ENCODE measurements at places on chromosomes 3 and 15.

- DNase-seq, result no peak
These were observed 15.9 kb upstream of the ABHD2 start for GRCh38 chr15:89072277-89072869.

GRCh38 chr3:188339410-188340295 lies 185.7 kb downstream of the LPP start:
- DNase-seq, result peak; percentile 33

DNA sequence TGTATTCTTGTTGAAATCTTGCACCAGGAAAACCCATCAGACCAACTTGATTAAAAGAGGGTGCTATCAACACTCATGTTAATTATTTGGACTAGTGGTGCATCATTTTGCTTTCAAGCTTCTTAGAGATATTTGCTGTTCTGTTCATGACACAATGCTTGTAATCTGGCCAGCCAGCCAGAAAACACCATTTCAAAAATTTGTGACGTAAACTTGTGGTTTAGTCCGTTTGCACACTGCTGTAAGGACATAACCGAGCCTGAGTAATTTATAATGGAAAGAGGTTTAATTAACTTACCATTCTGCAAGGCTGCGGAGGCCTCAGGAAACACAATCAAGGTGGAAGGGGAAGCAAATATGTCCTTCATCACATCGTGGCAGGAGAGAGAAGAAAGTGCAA lies 374.3 kb upstream of the TGFBR2 start:
- DNase-seq, result no peak

DNA sequence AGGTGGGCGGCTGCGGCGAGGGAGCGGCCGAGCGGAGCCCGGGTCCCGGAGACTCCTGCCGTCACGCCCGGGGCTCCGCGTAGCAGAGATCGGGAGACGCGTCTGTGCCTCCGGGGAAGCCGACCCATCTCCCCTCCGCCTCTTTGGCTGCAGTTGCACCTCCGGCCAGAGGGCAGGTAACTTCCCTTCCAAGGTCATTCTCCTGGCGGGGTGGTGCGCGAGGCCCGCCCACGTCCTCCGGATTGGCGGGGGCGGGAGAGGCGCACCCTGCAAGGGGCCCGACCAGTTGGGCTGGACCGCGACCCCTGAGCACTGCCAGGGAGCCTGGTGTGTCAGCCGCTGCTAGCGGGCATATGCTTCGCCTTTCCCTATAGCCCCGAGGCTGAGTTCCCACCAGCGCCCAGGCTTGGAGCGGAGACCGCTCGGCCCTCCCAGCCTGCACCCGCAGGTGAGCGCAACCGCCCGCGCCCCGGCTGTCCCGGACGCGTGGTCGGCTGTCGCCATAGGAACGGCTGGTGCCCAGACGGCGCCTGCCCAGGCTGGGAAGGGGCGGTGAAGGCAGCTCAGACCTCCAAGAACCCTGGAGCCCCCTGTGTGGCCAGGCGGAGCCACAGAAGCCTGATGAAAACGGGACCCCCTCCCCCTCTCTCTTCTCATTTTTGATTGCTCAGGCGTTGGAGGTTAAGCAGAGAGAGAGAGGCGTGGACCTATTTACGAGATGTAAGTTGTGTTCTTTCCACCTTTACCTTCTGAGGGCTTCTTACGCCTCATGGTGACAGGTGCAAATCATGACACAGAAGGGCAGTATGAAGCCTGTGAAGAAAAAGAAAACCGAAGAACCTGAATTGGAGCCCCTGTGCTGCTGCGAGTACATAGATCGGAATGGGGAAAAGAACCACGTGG lies 453 bp downstream of the ZDHHC23 start:
- no peak for DNase-seq

DNA sequence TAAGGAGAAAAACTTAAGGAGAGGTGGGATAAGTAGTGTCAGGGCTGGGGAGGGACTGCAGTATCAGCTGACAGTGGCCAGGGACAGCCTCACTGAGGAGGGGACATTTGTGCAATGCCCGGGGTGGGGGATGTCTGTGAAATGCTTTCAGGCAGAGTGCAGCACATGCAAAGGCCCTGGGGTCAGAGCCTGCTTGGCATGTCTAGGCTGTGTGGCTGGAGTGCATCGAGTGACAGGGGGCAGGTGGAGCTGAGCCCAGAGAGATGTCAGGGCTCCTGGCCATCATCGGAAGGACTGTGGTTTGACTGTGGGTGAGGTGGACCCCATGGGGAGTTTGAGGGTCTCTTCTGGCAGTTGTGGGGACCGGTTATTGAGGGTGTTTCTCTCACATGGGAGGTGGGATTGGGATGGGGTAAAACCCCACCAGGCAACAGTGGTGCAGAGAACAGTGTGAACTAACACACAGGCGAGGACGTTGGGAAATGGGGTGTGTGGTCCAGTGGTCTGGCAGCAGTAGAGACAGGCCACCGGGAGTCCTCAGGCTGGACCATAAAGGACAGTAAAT lies 61.2 kb downstream of the FBLN2 start:
- DNase-seq, result no peak

GRCh38 chr3:10253731-10254130 lies 5.5 kb downstream of the TATDN2 start:
- no peak for DNase-seq

DNA sequence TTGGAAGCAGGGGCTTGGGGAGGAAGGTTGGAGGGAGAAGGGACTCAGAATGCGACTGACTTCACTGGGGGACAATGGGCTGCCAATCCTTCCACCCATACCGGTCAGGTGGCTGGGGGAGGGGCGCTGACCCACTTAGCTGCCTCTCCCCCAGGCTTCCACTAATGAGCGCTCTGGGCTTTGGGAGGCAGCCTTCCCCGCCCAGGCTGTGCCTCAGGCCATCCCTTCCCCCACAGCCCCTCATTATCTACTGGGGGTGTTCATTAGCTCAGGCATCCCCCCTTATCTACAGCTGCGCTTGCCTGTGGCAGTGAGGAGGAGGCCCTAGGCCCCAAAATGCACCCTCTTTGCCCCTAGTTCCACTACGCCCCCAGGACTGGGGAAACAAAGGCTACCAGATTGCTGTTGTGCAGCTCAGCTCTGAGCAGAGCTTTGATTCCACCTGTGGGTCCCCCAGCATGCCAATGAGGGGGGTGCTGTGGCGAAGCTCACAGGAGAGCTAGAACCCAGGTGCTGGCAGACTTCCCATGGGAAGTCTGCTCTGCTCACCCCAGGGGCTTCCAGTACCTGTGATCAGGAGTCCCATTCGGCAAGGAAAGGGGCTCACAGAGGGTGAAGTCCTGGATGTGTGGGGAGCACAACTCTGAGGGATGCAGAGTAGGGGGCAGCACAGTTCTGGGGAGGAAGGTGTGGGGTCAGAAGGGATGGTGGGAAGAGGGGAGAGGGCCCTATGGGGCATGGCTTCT lies 29.4 kb upstream of the SEMA3F start:
- DNase-seq, result no peak

DNA sequence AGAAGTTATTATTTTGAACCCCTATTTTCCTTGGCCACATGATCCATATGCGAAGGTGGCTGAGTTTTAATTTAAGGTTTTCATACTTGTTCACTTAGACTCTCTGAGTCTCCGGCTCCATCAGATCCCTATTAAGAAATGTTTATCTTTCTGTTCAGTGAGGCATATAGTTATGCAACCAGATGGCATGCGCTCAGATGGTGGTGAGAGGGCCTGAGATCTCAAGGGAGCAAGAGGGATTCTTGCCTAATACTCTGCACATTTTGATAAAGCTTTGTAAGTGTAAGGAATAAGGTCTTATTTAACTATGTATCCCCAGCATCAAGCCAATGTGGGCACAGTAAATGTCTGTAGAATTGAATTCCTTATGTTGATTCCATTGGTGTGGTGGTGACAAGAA lies 78.9 kb upstream of the DPH6 start:
- DNase-seq, result no peak

- no peak for DNase-seq
These were observed 276.2 kb downstream of the FEZF2 start for GRCh38 chr3:62097121-62097520.

GRCh38 chr15:41291065-41291631 lies 41.2 kb downstream of the OIP5 start:
- DNase-seq, result no peak

- DNase-seq, result no peak
These were observed 23.1 kb downstream of the TP53BP1 start for GRCh38 chr15:43469867-43470266.

GRCh38 chr3:72797773-72798543 lies 50.3 kb downstream of the SHQ1 start:
- DNase-seq, result no peak

GRCh38 chr15:89499156-89499555 lies 2.8 kb upstream of the RHCG start:
- DNase-seq, result no peak

- DNase-seq, result no peak
These were observed 31.1 kb downstream of the MINAR1 start for GRCh38 chr15:79463043-79463780.

- no peak for DNase-seq
These were observed 39.7 kb downstream of the SEMA5B start for GRCh38 chr3:122987736-122988319.

- DNase-seq, result no peak
These were observed 66.7 kb upstream of the TNIK start for GRCh38 chr3:171526869-171527268.
